Karpas-422 (cell line): ENCODE measurements at places on chromosomes 7 and 10. TPM values are rescaled to one million over a fixed set of nuclear protein-coding genes. Genes with fewer than 3 reads are reported as not detected.

DNA sequence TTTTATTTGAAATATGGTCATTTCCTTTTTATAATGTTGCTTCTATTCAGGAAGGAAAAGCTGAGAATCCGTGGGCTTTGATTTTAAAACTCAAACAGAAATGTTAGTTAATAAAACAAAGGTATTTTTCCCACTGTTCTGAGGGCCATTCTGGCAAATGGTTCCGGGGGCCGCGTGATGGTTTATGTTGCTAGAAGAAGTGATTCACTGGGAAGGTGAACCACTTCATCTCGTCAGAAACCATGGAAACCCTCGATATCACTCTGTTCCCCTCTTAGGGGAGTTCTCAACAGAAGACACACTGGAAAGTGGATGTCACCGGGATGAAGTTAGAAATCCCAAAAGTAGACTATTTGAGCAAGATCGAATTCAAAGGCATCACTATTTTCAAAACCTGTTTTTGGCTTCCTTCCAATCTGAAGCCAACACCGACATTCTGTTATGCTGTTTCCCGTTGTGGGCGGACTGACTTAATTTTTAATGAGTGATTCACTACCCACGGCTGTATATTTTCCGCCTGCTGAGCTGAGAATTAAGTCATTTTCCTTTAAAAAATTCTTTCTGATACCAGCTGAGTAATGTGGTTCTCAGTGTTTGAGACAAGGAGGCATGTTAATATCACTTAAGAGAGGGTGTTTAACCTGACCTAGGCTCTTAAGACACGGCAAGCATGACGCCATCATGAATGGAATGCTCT is 84.1 kb downstream of the PTPRE start:
- no peak for DNase-seq

DNA sequence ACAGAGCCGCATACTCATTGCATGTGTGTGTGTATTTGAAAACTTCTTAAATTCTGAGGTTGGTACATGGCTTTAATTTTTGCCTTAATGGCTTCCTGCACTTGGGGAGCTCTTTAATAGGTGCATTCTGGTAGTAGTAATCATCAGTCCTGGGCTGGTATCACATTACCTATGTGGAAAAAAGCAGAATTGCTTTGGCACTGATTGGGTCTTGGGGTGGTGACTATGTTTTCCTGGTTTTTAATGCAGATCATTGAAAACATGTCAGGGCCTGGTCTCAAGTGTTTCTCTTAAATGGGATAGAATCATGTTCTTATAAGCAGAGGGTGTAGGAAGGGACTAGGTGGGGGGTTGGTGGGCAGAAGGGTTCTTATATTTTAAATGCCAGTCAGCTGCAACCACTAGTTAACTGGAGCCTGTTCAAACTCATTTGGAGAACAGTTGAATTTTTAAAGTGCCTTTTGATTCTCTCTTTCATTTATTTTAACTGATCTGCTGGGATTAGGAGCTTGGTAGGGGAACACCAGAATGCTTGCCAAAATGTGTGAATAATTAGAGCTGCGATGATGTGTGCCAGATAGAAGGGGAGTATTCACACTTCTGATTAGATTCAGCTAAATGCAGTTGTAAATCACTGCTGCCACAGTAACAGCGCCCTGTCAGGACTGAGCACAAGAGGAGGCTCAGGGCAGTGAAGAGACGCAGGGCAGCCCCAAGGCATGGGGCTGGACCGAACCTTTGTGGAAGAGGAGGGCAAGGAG is 633.5 kb upstream of the GALNT17 start:
- DNase-seq, result no peak

GRCh38 chr10:61815496-61815895 is 86.0 kb upstream of the ARID5B start:
- no peak for DNase-seq

DNA sequence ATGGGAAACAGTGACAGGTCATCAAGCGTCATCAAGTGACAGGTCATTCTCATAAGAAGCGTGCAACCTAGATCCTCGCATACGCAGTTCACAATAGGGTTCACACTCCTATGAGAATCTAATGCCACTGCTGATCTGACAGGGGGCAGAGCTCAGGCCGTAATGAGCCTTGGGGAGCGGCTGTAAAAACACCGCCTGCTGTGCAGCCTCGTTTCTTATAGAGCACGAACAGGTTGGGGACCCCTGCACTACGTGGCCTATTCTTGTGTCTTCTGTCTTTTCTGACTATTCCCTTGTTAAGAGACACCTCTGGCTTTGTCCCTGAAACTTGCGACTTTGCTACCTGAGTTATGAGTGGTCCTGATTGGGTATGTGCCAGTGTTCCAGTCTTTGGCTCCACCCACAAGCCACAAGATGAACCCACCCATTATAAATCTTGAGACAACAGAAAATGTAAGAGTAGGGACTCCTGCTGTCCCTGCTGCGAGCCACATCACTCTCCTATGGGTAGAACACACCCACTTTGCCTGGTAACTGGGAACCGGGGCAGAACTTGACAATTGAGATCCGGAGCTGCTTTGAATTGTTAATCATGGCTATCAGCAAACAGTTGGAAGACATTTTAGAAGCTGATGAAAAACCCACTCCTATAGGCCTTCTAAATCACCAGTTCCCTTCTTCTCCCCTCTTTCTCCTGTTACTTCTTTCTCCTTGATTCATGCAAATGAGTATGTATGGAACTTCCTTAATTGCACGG is 55.8 kb upstream of the EXOC4 start:
- DNase-seq, result no peak

GRCh38 chr7:106965108-106965507 is 79.4 kb upstream of the PRKAR2B start:
- DNase-seq, result peak; percentile 29

GRCh38 chr7:30814700-30815387 is 43.6 kb downstream of the MINDY4 start:
- no peak for DNase-seq

GRCh38 chr7:44056681-44057080 is 8.7 kb downstream of the PGAM2 start:
- no peak for DNase-seq

DNA sequence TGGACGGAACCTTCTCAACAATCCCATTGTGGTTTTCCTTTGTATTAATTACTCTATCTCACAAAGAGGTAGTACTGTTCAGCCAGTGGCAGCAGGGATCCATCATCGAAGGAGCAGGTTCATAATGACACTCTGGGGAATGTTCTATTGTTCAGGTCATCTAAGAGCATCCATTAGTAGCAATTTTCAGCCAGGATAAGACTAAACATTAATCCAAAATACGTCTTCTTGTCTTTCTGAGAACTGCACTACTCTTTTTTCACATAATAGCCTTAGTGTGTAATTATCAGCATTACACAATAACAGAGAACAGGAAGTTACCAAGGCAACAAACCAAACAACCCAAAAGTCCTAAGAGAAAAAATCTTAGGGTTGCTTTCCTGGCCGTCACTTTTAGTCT is 259.5 kb upstream of the VWC2 start:
- DNase-seq, result no peak

DNA sequence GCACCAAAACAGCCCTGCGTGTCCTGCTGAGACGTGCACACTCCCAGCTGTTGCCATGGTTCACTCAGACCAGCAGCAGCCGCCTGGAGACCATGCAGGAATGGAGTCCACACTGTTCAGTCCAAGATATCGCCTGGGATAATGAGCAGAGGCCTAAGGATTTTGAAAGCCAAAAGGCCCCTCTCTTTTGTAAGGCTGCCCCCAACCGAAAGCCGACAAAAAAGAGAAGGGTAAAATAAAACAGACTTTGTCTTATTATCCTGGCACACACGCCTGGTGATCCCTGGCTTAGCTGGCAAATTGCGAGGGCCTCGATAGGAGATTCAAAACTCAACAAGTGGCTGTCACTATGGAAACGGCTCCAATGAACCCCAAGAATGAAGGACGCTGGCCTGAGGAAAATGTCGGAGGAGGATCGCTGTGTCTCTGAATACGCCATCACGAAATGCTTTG is 263.6 kb downstream of the SKIDA1 start:
- DNase-seq, result no peak

DNA sequence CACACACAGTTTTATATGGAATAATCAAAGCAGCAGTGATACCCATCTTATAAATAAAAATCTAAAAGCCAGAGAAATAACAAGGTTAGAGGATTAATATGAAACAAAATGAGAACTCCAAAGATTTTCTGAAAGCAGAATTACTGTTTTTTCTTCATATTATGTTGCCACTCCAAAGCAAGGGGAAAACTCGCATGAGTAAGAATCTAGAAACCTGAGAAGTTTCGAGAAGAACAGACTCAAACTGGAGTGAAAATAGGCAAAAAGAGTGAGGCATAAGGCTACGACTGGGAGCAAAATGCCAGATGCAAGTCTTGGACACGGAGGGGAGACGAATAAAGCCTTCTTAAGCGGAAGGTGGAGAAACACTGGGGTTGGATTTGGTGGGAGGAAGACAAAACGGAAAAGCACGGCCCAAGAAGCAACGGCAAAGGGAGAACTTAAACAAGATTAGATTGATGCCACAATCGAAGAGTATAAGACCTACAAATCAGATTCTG is 923 bp downstream of the TNPO3 start:
- no peak for DNase-seq

DNA sequence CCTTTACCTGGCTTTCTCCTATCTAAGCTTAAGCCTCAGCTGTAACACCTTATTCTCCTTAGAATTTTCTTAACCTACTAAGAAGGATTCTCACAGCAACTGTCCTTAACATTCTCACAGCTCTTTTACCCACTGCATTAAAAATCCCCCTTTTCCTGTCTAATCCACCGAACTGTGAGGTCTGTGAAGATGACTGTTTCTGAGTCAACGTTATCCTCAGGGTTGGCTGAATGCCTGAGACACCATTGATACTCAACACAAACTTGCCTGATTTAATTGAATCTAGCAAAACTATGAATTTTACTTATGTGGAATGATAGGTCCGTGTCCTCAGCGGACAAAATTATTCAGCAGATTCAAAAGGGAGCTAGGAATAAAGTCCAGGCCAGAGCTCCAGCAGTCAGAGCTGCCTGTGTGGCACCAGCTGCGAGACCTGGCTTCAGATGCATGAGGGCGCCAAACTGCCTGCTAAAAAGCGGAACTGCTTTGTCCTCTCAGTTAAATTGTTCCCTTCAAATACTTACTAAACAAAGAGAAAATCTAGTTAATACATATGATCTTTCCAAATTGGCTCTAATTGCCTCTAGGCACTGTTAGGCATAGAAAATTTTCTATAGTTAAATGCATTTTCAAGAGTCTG is 33.4 kb upstream of the VWDE start:
- DNase-seq, result peak; percentile 72

PWWP2B gene
- 1.4 and 3.7 TPM in 2 replicates for total RNA-seq

ADAM22 gene
- total RNA-seq, result 2.2 and 6.1 TPM in 2 replicates

SSC4D gene
- total RNA-seq, result not detected in 2 replicates

SMKR1 gene
- total RNA-seq, result 0.22 TPM in 1 of 2 replicates, not detected in the other

STAMBPL1 gene
- total RNA-seq, result 38.5 and 44.8 TPM in 2 replicates

CCDC172 gene
- not detected in 2 replicates for total RNA-seq

STEAP2 gene
- total RNA-seq, result not detected in 2 replicates

LRGUK gene
- total RNA-seq, result 1.7 and 1.9 TPM in 2 replicates
